Lower leg skin (tissue), 4 donors: ENCODE measurements at places on chromosomes 16 and 17.

DNA sequence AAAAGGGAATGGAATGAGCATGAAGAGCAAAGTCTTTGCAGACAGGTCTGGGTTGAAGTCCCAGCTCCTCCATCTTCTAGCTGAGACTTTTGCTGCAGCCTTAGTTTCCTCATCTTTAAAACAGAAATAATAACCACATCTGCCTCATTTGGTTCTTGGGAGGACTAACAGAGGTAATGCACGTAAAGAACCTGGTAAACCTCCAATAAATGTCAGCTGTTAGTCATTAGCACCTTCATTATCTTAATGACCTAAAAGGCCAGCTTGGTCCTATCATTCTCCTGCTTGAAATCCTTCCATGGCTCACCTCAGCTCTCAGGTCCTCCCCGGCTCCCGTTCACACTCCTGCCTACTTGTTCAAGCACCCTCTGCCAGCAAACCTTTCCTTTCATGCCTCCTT lies 51.8 kb downstream of the SKAP1 start:
- DNase-seq = no peak

DNA sequence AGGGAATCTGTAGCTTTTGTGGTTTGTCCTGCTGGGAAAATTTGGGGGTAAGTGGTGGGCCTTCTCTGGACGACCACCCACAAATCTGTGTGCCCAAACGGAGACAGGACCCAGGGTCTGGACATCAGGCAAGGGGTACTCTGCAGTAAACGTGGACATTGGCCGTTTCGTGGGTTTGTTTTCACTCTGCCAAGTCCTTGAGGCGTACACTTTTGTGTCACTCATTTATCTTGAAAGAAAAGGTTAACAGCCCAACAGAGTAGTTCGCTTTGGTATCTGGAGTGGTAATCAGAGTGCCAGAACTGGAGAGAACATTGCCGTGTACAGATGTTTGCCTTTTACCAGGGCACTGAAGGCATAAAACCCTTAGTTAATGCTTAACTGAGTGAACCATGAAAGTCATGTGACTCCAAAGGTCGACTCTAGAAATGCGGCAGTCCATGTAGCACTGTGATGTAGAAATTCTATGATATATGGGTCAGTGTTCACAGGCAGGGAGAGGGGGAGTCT lies 15.4 kb downstream of the NAA60 start:
- no peak for DNase-seq

DNA sequence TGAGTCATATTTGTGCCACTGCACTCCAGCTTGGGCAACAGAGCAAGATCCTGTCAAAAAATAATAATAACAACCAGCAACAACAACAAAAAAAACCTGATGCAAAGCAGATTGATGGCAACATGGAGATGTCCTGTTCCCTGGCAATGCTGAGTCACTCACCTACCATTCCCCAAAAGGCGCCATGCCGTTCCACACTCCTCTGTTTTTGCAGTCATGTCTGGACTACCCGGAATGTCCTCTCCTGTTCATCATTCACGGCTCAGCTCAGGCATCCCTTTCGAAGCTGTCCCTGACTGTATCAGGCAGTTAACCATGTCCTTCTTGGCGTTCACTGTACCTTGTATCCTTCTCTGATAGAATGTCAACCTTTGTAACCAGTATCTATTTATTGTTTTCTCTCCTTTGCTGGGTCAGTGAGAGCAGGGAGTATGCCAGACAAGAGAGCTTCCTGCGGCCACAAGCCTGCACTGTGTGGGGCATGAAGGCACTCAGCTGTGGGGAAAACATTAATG lies 147.7 kb downstream of the ABCC12 start:
- no peak for DNase-seq

DNA sequence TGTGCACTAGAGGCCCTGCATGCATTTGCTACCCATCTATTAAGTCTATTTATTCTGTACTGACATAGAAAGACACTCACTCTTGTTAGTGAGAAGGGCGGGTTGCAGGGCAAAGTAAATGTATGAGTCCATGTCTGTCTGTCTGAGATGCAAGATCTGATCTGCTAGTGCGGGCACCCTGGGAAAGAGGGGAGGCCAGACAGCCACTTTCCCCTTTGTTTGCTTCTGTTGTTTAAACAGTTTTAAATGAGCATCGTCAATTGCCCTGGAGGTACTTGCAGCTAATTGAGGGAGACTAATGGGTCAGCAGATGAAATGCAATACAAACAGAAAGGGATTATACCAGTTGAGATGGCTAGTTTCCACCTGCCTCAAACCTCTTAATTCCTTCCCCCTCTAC lies 24.9 kb downstream of the SCNN1G start:
- DNase-seq = no peak

GRCh38 chr17:2688351-2689342 lies 22.9 kb downstream of the CLUH start:
- DNase-seq = no peak
